ENCODE measurements at places on chromosomes 13 and 19.

DNA sequence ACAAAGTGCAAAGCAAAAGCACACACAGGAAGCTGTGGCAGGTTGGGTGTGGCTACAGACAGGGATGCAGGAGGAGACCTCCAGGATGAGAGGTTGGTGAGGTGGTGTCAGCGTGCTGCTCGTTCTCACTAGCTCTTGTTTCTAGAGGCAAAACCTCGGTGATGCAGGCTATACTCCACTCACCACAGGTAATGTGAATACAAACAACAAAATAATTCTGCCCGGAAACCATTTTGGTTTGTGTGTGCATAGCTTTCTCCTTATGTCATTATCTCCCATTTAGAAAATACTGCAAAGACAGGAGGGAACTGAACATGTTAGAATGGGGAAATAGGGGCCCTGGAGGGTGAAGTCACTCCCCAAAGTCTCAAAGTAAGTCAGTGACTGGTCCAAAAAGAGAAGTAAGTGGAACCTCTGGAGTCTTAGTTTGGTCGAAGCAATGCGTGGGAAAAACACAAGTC, 9.4 kb downstream of the LCP1 start:
- no peak for DNase-seq

DNA sequence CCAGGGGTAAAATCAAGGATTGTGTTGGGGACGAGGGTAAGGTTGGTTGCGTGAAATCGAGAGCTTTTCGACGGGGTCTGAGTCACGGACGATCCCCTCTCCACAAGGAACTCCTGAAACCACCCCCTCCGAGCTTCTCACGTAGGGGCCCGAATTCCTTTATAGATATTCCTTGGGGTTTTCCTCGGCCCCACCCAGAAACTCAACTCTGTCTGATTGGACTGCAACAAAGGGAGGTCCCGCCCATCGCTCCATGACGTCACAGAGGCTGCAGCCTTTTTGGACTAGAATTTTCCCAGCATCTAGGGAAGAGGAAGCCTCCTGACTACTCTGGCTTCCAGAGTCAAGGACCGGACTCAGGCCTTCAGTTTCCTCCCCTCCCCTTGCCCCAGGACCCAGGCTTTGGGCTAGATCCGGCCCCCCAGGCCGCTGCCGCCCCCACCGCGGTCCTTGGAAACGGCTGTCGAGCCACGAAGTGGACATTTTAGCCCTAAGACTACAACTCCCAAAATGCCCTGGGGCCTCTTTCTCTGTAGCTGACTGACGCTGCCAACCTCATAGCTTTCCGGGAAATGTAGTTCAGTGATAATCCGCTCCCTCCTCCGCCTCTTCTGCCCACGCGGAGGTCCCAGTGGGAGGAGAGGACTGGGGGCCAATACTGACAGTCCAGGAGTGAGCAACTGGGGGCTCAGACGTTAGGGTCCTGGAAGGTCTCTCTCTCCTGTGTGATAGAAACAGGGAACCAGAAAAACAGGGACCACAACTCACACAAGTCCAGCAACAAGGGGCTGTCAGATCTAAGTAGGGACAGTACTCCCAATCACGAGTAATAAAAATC, at the start of gene IZUMO1:
IZUMO1 (minus strand) TSS at position 172 of the 838 bp plus-strand sequence. CDS start 1,050 bp downstream, outside the sequence.
- DNase-seq: peak; percentile 84

- DNase-seq: no peak
Measured at GRCh38 chr13:100596516-100596915, 7.9 kb upstream of the GGACT start.

DNA sequence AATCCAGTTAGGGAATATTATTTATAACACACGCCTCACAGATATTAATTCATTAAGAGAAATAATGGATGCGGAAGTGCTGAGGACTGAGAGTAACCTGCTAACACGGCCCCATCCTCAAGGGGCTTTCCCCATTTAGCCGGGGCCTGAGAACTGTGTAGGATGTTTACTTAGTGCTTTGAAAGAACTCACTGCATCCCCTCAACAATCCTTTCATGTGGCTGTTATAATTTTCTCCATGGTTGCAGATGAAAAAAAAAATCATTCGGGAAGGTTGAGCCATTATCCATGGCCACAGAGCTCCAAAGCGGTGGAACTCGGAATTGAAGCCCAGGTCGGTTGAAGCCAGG, 98.2 kb downstream of the ING1 start:
- DNase-seq: no peak

- no peak for DNase-seq
Measured at GRCh38 chr19:7137120-7137519, 67.6 kb downstream of the ZNF557 start.

DNA sequence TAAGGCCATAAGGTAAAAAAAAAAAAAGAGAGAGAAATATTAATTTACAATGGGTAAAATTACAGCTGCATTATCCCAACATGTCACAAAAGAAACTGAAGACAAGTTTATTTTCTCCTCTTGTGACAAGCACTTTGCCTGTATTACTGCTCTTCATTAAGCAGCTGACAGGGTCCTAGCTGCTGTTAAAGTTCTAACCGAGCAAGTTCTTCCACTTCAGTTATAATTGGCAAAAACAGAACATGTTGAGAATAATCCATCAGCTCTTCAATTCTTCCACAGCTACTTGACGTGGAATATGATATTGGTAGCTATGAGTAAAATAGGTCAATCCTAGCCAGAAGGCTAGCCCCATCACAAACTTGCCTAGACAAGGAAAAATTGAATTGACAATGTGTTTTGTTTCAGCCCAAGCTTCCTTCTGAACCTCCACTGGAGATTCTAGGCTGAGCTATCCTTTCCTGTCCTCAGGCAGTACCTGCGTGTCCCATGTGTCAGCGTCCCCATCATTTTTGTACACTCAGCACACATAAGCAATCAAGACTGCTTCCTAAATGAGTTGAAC, 32.2 kb upstream of the DOCK9 start:
- no peak for DNase-seq

- DNase-seq: no peak
Measured at GRCh38 chr19:3780786-3781304, 5.3 kb downstream of the MATK start.

GRCh38 chr13:75372923-75373841, 108.8 kb downstream of the TBC1D4 start:
- DNase-seq: no peak

- DNase-seq: no peak
Measured at GRCh38 chr19:46926170-46927071, 65.6 kb downstream of the ARHGAP35 start.

GRCh38 chr13:39580881-39581575, 22.0 kb downstream of the LHFPL6 start:
- DNase-seq: no peak

DNA sequence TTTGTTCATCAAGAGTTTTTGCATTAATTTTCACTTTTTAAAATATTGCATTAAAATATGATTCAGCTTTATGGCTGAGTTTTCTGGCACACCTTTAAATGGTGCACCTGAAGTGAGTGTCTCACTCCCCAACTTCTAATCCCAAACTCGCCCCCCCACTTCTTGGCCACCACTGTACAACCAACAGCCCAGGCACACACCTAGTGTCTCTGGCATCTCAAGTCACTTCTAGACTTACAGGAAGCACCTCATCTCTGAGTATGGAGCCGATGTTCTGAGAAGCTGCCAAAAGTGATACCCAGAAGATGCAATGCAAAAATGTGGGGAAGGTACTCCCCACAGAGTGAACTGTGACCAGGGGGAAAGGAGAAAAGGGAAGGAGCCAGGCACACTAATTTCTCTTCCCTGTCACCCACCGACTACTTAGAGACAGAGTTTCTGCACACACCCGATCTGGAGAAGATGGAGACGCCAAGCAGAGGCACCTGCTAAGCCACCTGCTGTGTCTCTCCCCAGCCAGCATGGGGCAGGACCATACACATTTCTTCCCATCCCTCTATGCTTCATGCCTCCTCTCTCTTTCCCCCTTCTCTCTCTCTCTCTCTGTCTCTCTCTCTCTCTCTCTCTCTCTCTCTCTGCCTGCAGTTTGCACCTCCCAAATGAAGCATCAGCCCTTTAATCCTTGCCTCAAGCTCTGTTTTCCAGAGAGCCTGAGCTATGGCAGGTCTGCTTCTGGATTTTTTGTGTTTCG, 155.3 kb upstream of the ZNF507 start:
- no peak for DNase-seq

DNA sequence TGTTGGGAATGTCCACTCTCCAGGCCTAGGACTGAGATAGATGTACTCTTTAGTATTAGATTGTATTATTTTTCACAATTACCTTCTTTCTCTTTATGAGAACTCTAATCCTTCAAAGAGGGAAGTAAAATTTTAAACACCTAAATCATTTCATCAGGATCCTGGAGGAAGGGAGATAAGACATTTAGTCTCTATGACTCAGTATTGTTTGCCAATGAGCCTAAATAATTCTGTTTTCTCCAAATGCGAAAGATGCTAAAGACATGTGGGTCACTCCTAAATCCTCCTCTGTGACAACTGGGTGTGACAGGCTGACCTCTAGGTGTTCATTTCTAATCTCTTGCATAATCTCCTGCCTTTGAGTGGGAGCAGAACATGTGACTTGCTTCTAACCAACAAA, 1736.6 kb upstream of the MIR17HG start:
- DNase-seq: no peak

DNA sequence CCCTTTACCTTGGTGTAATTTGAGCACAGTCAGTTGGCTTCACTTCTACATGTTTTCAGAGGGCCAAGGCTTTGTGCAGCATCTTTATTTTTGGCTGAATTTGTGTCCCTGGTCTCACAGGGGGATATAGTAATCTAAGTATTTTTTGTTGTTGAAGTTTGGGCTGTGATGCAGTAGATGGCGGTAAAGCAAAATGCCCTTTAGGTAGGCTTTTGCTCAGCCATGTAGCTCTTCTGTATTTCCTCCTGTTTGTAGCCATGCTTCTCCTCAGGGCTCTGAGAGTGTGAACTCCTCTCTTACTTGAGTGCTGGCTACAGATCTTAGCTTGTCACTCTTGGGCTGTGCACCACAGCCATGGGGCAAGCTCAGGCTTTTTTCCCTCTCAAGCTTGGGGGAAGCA, 328.6 kb downstream of the SLITRK5 start:
- DNase-seq: no peak

DNA sequence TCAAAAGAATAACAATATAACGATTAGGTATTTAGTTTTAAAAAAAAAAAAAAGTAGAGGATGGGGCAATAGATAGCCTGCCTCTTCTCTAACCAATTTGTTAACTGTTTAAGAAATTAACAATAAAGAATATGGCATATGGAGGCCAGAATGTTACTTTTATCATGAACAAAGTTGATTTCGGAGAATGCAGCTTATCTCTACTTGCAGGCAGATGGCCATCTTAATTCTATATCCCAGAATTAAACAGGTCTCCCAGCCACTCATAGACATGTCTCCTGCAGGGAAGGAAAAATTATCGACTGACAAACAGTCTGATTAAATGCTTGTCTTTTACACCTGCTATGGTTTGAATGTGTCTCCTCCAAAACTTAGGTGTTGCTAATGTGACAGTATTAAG, 96.6 kb downstream of the SLC25A15 start:
- no peak for DNase-seq

DNA sequence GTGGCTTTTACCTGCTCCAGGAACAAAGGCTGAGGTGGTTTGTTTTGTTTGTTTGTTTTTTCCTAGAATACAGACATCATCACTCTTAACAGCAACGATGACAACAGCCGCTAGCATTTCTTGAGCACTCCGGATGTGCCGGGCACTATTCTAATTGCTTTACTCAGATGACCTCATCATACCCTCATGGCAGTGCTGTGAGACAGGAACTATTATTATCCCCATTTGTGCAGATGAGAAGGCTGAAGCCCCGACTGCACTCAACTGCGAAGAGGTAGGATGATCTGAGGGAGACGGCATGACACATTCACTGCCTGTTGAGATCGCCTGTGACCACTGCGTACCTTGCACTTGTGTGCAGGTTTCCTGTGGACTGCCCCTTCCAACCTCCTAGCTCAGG, 66.5 kb downstream of the CCDC70 start:
- DNase-seq: no peak

GRCh38 chr13:50073340-50073739, 58.1 kb downstream of the KCNRG start:
- no peak for DNase-seq

GRCh38 chr19:7391218-7391670, 42.5 kb downstream of the ARHGEF18 start:
- peak; percentile 79 for DNase-seq

GRCh38 chr19:16654140-16654539, 5.8 kb downstream of the SMIM7 start:
- DNase-seq: no peak

DNA sequence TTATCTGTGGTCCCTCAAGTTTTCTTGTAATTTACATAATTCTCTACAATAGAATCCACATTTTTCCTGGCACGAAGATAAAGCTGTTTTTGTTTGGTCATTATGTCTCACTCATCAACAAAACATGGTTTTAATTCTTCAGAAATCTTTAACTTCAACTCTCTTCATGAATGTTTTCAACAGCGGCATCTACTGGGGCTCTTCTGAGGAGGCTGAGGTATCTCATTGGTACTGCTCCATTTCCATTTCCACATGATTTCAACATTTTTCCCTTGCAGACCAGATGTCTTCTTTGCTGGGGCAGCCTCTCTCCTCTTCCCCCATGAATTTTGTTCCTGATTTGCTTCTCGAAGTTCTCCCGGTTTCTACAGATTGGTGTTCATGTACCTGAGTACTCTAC, 5.8 kb upstream of the KBTBD7 start:
- DNase-seq: no peak

DNA sequence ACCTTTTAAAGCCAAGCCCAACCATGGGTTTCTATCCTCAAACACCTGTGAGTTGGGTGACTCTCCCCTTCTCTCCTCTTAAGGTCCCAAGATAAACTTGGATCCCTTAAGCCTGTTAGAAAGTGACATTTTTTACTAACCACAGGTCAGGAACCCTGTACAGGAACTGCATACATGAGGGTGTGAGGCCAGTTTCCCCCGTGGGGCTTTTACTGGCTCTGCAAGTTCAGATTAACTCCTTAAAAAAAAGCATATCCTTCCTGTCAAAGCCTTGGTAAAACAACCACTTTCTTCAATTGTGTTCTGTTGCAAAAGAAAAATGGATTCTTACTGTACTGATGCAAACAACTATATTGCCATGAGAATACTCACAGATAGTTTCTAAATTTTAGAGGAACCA, 2638.7 kb upstream of the PCDH20 start:
- DNase-seq: no peak

DNA sequence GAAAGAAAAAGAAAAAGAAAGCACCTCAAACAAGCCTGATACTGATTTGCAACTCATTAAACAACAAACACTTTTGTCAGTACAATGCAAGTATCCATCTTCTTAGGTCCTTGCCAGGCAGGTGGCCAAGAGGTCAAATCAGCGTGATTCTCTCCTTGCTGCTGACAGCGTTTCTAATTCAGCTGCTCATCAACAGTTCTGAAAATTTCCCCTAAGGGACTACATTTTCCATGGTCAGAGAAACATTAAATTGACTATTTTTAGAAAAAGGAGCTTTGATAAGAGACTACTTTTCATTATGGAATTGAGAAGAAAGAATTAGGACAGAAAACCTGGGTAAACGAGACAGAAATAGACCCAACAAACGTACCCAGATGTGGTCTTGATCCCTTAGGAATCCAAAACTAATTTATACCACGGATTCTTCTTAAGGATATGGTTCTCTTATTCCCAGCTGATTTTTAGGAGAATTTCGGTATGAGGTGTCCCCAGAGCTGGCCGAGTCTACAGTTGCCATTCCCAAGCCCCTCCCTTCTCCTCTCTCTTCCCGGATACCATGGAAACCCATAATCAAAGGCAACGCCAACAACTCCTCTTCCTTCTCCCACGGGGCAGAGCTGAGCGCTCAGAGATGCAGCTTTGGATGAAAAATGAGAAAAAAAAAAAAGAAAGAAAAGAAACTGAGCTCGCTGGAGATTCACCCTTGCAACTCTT, 29.5 kb upstream of the CEBPG start:
- DNase-seq: no peak

GRCh38 chr19:49417088-49417487, 6.2 kb downstream of the PTH2 start:
- DNase-seq: no peak
